ENCODE measurements at places on chromosomes 16 and 17. TPM values are rescaled to one million over a fixed set of nuclear protein-coding genes. Genes with fewer than 3 reads are reported as not detected.

Gene ANKRD40CL
- total RNA-seq: 0.27 TPM

Gene CCL7
- not detected for total RNA-seq

Gene TOM1L1
- 5.1 TPM for total RNA-seq

Gene SULT1A1
- 24.0 TPM for total RNA-seq

Gene SDR42E2
- 0.27 TPM for total RNA-seq

Gene BAIAP3
- 27.7 TPM for total RNA-seq

Gene CACNG1
- not detected for total RNA-seq

Gene DPEP3
- 10.5 TPM for total RNA-seq

Gene TEX19
- total RNA-seq: not detected

Gene IL17C
- total RNA-seq: under 0.01 TPM

Gene LPO
- total RNA-seq: under 0.01 TPM

Gene MRPL10
- total RNA-seq: 93.2 TPM

Gene GRIN2A
- under 0.01 TPM for total RNA-seq

Gene ASGR2
- 0.54 TPM for total RNA-seq

Gene AATK
- 7.0 TPM for total RNA-seq

Gene NOD2
- total RNA-seq: 4.0 TPM

Gene SNX20
- total RNA-seq: 48.5 TPM

Gene TMEM238L
- total RNA-seq: not detected

Gene KCNG4
- total RNA-seq: not detected

Gene SKAP1
- total RNA-seq: 4.8 TPM

Gene HOXB1
- not detected for total RNA-seq

Gene C17orf78
- total RNA-seq: not detected

Gene HBA1
- 192 TPM for total RNA-seq

Gene ATP2A3
- total RNA-seq: 377 TPM

Gene FADS6
- not detected for total RNA-seq

Gene VMO1
- not detected for total RNA-seq

Gene CSH1
- total RNA-seq: not detected

Gene STAC2
- total RNA-seq: not detected

Gene CTCF
- 35.3 TPM for total RNA-seq

Gene SNAI3
- 6.7 TPM for total RNA-seq

Gene FBXO31
- total RNA-seq: 21.3 TPM

Gene PRKAR1A
- total RNA-seq: 97.2 TPM

Gene SHISA6
- total RNA-seq: under 0.01 TPM

Gene TAT
- not detected for total RNA-seq

Gene SLC22A31
- total RNA-seq: not detected

Gene SEZ6
- total RNA-seq: under 0.01 TPM

Gene OTOA
- under 0.01 TPM for total RNA-seq

Gene MYH1
- total RNA-seq: not detected

Gene TERB1
- not detected for total RNA-seq

Gene CCDC200
- total RNA-seq: 0.27 TPM

Gene KRT20
- total RNA-seq: not detected

Gene FOXJ1
- 4.6 TPM for total RNA-seq

Gene ABI3
- total RNA-seq: 0.54 TPM

Gene CCL17
- not detected for total RNA-seq

Gene TNFSF12
- 11.0 TPM for total RNA-seq

Gene CDH1
- total RNA-seq: 1.1 TPM

Gene MT4
- total RNA-seq: not detected

Gene C16orf89
- total RNA-seq: not detected

Gene KDM6B
- total RNA-seq: 24.8 TPM

Gene COIL
- total RNA-seq: 7.8 TPM

Gene CPNE7
- 0.81 TPM for total RNA-seq

Gene PDILT
- not detected for total RNA-seq

Gene MAPT
- under 0.01 TPM for total RNA-seq

Gene KRTAP1-5
- total RNA-seq: not detected

Gene PRKCB
- total RNA-seq: 71.6 TPM

Gene CHP2
- not detected for total RNA-seq

Gene TTLL6
- 1.1 TPM for total RNA-seq

Gene ENPP7
- total RNA-seq: 0.27 TPM

Gene NPW
- 3.8 TPM for total RNA-seq

Measured in hematopoietic multipotent progenitor cell (in vitro differentiated cells).